ENCODE measurements at places on chromosomes 2 and 18. TPM values are rescaled to one million over a fixed set of nuclear protein-coding genes. Genes with fewer than 3 reads are reported as not detected.

FSIP2 gene
- polyA plus RNA-seq = 0.14 TPM

CAPN14 gene
- 0.07 TPM for polyA plus RNA-seq

MMADHC gene
- 80.4 TPM for polyA plus RNA-seq

SP100 gene
- 64.5 TPM for polyA plus RNA-seq

GKN2 gene
- polyA plus RNA-seq = not detected

IL1R1 gene
- 32.2 TPM for polyA plus RNA-seq

FIGN gene
- polyA plus RNA-seq = 2.7 TPM

All from right cardiac atrium (tissue), 5 donors.